ENCODE measurements at places on chromosomes 12 and 14. TPM values are rescaled to one million over a fixed set of nuclear protein-coding genes. Genes with fewer than 3 reads are reported as not detected.

Gene RND1
- total RNA-seq: 7.4 TPM

Gene FAM186B
- total RNA-seq: 0.29 TPM

- no peak for DNase-seq
Measured at GRCh38 chr12:87661786-87662377, 367.3 kb downstream of the C12orf50 start.

DNA sequence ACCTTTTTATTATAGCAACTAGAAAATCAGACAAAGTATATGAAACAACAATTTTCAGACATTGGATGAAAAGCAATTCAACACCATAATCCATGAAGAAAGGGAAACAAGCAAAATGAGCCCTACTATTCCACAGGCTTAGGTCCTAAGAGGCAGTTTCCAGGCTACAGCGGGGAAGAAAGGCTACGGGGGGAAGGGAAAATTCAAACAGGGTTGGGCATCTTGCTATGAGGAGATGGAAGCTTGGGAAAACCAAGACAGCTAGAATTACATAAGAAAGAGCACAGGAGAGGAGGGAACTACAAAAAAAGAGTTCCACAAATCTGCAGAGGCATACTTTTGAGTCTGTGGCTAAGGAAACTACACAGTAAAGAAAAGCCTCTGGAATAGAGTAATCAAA is 356.0 kb upstream of the CLEC14A start:
- DNase-seq: no peak

Gene ABCB9
- 26.5 TPM for total RNA-seq

Gene NINJ2
- total RNA-seq: not detected

GRCh38 chr12:2697057-2697800 is 97.5 kb upstream of the FKBP4 start:
- DNase-seq: no peak

Gene MEG3
- total RNA-seq: not detected

Gene TAS2R50
- 1.8 TPM for total RNA-seq

DNA sequence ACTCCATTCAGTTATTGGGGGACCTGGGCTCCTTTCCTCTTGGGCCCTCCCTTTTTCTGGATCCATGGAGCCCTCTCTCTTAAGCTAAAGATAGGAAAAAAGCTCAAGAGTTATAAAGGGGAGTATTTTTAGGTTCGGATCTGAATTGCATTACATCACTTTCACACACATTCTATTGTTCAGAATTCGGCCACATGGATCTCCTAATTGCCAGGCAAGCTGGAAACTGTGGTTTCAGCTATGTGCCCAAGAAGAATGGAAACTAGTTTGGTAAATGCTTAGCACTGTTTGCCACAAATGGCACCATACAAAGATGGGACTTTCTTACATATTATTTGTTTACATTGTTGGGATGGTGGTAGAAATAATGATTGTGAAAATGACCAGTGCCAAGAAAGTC is 145.6 kb downstream of the LRIG3 start:
- no peak for DNase-seq

Gene UBE3B
- total RNA-seq: 59.2 TPM

Gene SERPINA6
- total RNA-seq: 4.5 TPM

DNA sequence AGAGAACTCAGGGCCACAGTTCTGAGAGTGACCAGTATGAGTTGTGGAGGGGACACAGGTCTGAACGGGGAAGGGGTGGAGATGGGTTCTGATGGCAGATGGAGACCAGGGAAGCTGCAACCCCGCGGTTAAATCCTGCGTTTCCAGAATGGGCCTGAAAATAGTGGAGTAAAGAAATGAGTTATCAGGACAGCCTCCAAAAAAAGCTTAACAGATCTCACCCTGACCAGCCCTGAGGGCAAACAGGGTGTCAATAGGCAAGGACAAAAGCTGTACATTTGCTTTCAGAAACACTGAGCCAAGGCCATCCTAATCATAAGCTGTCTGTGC is 555 bp upstream of the RTN1 start:
- no peak for DNase-seq

GRCh38 chr14:96176811-96177211 is 27.8 kb upstream of the BDKRB2 start:
- no peak for DNase-seq

Gene ADSS1
- 10.0 TPM for total RNA-seq

Data from Calu3 (cell line).